Stimulated activated CD4-positive, alpha-beta T cell treated with anti-CD3 and anti-CD28 coated beads, Interleukin-2, amount 100 ng/mL, for 48 hours (primary cell): ENCODE measurements at places on chromosomes 12 and 14.

DNA sequence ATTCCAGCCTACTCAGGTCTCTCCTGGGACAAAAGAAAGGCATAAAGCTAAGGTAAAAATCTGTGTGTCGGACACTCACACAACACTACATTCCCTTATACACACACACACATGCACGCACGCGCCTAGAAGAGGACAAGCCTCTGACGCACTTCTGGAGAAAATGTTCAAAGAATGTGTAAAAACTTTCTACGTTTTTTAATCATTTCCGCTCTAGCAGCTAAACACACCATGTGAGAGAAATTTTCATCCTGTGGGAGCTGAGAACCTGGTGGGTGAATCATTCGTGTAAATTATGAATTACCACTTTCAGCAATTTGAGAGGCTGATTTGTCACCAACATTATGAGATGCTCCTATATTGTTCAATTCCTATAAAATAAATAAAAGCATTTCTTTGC is 494.5 kb downstream of the TMEM132D start:
- DNase-seq = no peak

GRCh38 chr14:60089221-60089620 is 2.5 kb upstream of the PCNX4 start:
- DNase-seq = no peak

DNA sequence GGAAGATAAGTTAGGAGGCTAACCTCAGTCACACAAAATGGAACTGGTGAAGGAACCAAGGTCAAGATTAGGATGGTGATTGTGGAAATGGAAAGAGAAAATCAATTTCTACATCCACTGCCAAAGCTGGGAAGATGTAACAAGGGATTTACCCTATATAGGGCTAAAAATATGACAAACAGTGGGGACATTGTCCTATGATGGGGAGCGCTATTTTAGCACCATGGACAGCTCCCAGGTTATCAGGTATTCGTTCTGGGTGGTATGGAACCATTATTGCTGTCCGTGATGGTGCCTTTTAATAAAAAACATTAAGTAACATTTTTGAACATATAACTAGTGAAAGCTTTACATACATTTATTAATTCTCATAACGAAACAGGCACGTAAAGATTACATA is 124.0 kb downstream of the NDUFA12 start:
- DNase-seq = no peak

GRCh38 chr12:57616383-57617101 is 5.3 kb downstream of the ARHGEF25 start:
- DNase-seq = no peak

DNA sequence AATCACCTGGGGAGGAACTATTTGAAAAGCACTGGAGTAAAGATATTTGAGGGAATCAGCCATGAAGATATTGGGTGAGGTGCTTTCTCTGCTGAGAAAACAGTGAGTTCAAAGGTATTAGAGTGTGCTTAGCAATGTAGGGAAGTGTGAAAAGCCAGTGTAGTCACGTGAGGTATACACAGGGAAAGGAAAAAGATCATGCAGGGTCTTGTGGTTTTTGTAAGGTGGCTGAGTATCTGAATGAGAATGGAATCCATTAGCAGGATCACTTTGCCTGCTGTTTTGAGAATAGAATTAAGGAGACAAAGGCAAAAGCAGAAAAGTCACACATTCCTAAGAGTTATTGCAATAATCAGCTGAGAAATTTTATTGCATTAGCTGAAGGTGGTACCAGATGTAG is 193.0 kb downstream of the PIK3C2G start:
- DNase-seq = no peak
